Esophagus muscularis mucosa (tissue), 4 donors: ENCODE measurements at places on chromosomes 5 and 9. TPM values are rescaled to one million over a fixed set of nuclear protein-coding genes. Genes with fewer than 3 reads are reported as not detected.

The KIF12 gene
- not detected for total RNA-seq

The EGFLAM gene
- total RNA-seq: 6.6 TPM

The ROR2 gene
- 37.4 TPM for total RNA-seq

DNA sequence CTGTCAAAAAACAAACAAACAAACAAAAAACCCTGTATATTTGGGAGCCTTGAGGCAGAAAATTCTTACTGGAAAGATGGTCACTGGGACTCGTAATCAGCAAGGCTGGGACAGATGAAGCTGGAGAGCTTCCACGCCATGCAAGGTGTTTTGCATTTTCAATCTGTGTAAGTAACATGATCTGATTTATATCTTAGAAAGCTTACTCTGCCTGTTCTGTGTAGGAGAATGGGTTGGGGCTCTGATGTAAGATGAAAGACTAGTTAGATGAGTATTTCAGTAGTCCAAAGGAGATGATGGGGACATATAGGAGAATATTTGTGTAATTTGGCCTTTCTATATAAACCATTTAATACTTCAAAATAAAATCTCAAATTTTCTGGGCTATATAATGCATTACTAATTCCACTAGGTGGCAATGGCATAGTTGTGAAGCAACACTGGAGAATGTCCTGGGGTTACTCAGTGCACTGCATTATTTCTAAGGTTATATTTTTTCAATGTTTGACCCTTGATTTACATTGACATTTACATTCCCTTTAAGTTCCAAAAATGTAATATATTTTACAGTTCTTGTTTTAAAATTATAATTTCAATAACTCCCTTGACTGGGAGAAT, 21.9 kb upstream of the FSD1L start:
- DNase-seq: no peak

- no peak for DNase-seq
Observed at GRCh38 chr9:29514336-29514735, 1941.1 kb upstream of the C9orf72 start.

DNA sequence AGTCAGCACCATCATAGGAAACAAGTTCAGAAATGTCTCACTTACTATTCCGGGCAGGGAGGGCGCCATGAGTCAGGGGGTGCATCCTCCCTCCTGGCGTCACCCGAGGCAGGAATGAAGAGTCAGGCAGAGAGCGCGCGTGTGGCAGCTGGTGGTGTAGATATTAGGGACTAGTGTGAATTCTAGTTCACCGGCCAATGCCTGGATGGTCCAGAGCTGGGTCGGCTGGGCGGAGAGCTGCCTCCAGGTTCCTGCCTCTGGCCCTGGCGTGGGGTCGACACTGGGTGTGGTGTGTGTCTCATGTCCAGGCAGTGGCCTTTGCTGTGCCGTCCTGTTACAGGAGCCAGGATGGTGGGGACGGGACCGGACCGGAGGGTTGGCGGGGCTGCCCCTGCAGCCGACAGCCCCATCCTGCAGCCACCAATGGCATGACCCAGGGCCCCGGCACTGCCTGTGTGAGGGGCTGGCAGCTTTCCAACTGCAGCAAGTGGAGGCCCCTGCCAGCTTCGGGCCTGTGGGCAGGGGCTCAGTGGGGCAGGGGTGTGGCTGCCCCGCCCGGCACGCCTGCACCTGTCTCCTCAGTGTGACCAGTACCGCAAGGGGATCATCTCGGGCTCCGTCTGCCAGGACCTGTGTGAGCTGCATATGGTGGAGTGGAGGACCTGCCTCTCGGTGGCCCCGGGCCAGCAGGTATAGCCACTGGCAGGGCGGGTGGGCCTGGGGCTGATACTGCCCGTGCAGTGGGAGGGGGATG, 9.1 kb downstream of the DIPK1B start:
- no peak for DNase-seq

DNA sequence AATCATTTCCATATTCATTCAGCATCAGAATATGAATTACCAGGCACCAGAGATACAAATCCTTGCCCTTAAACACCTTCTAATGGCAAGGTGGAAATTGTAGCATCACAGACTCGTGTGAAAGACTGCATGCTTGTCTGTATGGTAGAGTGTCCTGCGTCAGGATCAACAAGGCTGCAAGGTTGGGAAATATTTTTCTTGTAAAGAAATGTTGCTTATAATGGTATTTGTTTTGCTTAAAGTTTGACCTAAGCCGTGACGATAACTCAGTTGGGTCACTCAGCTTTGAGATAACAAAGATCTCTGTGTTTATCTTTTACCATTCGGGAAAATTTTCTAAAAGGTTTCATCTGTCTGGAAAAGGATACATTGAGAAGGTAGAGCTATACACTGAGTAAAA, 87.6 kb downstream of the BASP1 start:
- no peak for DNase-seq

GRCh38 chr5:90897618-90898017, 339.0 kb downstream of the ADGRV1 start:
- DNase-seq: no peak

DNA sequence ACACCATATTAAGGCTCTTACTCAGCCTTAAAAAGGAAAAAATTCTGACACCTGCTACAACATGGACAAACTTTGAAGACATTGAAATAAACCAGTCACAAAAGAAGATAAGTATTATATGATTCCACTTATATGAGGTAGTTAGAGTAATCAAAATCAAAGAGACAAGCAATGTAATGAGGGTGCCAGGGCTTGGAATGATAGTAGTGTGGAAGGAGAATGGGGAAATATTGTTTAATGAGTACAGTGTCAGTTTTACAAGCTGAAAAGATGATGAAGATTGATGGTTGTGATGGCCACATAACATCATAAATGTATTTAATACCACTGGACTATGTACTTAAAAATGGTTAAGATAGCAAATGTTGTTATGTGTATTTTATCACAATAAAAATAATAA, 485.7 kb downstream of the SPATA31D1 start:
- DNase-seq: no peak

DNA sequence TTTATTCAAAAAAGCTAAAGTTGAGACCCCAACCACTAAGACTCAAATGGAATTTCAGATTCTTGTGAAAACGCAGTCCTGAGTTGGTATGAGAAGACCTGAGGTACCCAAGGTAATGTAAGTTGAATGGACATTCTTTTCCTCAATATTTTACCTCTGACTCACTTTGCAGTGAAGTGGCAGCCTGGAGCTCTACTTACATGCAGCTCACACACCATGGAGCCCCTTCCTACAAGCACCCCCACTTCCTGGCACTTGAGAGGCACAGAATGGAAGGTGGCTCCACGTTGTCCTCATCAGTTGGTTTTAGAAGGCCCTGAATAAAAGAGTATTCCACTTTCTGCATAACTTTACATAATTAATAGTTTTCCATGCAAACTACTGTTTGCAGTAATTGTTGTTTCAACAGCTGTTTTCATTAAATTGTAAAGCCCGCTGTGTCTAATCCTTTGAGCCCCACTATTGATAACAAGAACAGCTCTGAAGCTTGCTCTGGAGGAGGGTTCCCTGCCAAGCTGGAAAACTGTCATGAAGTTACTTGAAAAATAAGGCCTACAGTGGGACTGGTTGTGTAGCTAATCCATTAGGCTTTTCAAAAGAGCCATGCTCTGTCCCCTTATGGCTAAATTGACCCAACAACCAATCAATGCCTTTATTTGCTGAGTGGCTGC, 102.2 kb upstream of the SPATA31D4 start:
- no peak for DNase-seq

DNA sequence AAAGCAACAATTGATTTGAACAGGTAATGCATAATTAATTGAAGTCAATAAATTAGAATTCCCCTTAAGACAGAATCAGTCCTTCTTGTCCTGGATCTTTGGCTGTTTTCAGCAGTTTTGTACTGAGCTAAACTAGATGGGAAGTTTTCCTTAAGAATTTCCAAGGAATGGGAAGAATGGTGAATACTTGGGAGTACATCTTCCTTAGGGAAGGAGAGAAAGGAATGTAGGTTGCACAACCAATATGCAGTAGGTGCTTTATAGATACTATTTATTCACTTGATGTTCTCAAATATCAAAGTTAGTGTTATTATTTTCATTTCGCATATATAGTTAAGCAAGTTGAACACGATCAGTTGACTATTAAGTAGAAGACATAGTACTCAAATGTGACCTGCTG, 183.5 kb upstream of the MAP1B start:
- no peak for DNase-seq

DNA sequence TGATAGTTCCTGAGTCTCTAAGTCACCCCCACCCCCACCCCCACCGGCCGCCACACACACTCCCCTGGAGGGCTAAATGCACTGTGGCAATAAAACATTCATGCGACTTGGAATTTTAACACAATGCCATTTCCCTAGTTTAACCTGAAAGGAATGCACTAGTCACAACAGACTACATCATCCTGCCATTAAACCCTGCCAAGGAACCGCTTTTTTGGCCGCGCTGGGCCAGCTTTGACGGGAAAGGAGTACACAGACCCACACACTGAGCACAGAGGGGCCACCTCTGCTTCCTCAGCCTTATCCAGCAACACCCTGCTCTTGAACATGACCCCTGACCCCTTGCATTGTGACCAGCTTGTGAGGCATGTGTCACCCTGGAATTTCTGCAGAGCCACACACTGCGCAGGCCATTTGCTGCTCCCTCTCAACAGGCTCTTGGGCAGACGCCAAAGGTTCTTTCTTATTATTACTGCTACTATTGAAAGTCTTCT, 165.3 kb downstream of the BNC2 start:
- peak; percentile 95 for DNase-seq

DNA sequence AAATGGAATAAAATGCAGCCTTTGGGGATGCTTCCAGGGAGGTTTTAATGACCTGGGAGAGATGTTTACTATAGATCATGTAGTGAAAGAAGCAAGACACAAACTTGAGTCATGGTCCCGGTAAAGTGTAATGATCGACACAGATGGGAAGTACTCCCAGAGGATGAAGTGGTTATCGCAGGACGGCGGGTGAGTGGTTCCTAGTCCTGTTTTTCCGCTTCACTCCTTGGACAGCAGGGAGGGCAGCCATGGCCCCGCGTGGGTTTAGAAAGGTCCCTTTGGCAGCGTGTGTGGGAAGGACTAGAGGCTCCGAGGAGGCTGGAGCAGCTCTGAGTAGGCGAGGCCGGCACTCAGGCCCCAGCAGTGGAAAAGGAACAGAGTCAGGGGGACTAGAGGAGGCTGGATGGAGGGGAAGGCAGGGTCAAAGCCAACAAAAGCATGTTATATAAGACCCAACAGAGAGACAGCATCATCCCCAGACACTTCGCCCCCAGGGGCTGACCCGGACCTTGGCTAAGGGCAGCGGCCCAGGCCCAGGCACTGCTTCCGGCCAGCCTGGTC, 49.2 kb upstream of the STXBP1 start:
- no peak for DNase-seq
